ENCODE measurements at places on chromosomes 12 and 14.

DNA sequence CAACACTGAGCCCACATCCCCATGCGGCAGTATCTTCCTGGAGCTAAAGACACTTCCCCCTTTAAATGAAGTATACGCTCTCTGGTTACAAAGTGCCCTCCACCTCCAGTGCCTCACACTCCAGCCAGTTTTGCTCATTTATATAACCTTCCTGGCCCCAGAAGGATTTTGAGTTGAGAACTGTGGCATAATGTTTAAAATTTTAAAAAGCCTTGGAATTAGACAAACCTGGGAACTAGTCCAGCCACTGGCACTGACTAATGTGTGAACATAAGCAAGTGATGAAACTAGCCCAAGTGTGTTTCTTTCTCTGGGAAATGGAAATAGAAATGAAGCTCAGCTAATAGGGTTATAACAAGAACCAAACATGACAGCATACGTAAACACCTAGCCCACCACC is 723.7 kb upstream of the USP15 start:
- no peak for DNase-seq

DNA sequence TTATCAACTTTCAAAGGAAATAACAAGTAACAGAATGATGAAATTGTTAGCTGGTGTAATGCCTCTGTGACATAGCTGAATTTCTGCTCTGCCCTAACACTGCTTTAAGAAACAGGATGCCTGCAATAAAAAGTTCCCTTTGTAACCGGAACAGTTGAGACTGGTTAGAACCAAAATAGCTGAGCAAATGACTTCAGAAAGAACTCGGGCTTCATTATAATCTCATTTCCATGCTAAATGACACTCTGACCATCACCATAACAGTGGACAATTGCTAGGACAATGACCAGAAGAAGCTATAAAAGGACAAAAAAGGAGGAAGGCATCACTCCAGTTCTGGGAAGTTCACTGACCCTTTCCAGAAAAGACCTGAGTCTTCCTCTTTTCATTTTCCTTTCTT is 23.5 kb upstream of the PYGL start:
- no peak for DNase-seq

DNA sequence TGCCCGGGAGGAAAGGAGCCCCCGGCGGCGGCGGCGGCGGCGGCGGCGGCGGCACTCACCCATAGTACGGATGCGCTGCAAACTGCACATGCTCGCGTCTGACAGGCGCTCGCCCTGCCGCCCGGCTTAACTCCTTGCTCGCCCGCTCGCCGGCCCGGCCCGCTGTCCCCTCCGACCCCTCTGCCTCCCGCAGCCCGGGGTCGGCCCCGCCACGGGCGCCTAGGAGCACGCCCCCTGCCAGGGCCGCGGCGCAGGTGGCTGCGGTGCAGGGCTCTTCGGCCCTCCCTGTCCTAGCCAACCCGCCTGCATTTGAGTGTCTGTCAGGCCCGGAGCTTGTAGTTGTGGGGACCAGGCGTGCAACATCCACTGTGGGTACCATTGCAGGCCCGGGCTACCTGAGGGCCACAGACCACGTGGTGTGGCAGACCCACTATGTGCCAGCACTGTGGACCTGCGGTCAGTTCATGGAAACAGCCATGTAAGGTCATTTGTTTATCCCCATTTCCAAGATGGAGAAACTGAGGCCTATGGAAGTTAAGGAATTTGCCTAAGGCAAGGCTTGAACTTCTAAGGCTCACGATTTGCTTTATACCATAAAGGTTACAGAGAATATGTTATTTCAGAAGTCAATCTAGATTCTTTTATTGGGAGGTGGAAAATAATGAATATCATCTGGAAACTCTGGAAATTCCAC is 17.6 kb upstream of the PLEKHH1 start:
- no peak for DNase-seq

DNA sequence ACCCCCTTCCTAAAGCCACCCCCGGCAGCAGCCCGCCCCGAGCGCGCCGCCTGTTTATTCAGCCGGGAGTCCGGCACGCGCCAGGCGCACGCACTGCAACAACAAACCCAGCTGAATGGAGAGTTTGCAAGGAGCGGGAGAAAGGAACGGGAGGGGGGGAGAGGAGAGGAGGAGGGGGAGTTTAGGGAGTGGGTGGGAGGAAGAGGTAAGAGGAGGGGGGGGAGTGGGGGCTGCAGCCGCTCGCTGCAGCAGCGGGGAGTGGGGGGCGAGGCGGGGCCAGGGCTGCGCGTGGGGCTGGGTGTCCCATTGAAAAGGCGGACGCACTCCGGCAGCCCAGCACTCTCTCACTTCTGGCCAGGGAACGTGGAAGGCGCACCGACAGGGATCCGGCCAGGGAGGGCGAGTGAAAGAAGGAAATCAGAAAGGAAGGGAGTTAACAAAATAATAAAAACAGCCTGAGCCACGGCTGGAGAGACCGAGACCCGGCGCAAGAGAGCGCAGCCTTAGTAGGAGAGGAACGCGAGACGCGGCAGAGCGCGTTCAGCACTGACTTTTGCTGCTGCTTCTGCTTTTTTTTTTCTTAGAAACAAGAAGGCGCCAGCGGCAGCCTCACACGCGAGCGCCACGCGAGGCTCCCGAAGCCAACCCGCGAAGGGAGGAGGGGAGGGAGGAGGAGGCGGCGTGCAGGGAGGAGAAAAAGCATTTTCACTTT is at the start of gene ASCL1:
Gene ASCL1 (plus strand): TSS at position 336 of the 712 bp plus-strand sequence. CDS start 571 bp downstream, outside the sequence.
- DNase-seq: no peak

- no peak for DNase-seq
These were observed 345.0 kb downstream of the CCDC91 start for GRCh38 chr12:28535216-28535615.

DNA sequence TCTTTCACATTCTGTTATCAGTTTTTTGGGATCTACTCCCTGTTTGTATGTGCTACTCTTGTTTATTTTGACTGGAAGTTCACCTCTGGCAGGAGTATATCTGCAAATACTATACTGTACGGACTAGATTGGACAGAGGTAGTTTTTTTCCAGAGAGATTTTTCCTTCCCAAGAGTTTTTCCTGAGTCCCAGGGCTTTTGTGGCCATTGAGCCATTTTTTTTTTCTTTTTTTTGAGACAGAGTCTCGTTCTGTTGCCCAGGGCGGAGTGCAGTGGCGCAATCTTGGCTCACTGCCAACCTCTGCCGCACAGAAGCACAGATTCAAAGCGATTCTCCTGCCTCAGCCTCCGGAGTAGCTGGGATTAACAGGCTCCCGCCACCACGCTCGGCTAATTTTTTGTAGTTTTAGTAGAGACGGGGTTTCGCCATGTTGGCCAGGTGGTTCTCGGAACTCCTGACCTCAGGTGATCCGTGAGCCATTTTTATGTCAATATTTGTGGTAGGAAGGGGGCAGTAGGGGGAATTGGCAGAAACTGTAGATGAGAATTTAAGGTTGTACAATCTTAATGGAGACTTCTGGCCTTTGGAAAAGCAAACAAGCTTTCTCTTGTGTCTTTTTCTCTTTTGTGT is 19.4 kb downstream of the KTN1 start:
- no peak for DNase-seq

DNA sequence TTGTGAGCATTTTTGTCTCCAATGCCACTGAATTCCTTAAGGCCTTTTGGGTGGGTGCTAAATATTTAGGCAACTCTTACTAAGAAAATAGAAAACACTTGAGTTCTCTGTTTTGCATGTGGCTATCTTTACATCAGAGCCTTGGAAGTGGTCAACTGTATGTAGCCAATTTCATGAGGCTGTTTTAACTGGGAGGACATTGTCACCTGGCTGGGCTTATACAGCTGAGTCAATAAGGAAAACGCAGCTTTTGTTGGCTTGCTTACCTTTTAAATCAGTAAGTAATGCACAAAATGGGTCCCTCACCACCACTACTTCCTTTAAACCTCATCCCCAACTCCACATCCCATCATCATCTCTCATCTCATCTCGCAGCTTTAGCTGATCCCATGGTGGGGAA is 194.3 kb downstream of the RGS6 start:
- no peak for DNase-seq
